ENCODE measurements at places on chromosomes 3 and 15.
A peak's percentile ranks its signal among the peaks of the same experiment; 100 is the strongest.

DNA sequence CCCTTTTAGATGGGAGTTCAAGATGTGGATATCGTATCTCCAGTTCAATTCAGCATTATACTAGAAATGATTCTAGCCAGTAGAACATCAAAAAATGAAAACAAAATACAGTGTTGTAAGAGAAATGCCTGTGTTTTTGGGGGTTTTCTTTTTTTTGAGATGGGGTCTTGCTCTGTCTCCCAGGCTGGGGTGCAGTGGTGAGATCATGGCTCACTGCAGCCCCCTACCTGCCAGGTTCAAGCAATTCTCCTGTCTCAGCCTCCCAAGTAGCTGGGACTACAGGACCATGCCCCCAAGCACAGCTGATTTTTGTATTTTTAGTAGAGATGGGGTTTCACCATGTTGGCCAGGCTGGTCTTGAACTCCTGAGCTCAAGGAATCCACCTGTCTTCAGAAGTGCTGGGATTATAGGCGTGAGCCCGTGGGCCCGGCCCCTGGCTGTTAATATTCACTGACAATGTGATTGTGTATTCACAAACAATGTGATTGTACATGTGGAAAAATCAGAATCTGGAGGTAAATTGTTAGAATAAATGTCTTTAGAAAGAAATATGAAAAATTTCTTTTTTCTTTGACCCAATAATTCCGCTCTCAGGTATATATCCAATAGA lies 59.0 kb downstream of the ARIH1 start:
- no peak for DNase-seq

- DNase-seq, result no peak
These were observed 65.9 kb upstream of the ARHGEF3 start for GRCh38 chr3:56867671-56868070.

DNA sequence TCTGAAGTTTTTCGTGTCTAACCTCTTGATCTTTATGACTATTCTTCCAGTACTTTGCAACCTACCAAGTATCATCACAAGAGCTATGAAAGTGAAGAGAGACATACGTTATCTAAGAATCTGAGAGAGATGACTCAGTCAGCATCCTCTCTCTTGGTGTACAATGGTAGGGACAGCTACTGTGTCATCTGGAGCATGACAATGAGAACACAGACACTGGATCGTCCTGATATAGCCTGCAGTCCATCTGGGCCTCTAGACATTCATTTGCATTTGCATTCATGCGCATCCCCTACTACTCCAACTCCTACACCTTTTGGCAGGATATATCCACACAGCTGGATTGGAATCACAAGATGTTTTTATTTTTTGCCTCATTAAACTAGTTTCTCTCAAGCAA lies 115.2 kb downstream of the PEX5L start:
- no peak for DNase-seq

DNA sequence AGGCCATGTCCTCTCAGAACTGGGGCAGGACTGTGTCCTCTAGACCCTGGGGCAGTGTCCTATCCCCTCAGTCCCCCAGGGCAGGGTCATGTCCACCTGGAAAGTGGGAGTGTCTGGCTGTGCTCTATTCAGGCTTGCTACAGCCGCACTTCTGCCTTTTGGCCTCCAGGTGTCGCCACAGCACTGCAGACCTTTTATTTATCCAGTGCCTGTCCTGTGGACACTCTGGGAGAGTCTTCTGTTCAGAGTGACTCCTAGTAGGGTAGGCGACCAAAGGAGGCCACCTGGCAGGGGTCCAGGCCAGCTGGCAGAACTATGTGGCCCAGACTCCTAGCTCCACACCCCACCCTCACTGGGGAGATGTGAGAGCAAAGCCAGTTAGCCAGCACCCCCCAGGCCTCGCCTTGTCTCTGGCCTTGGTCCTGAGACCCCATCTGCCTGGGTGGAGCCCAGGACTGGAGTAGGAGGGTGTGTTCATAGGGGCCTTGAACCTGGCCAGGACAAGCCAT lies 3.9 kb downstream of the TMIE start:
- DNase-seq, result peak; percentile 78

DNA sequence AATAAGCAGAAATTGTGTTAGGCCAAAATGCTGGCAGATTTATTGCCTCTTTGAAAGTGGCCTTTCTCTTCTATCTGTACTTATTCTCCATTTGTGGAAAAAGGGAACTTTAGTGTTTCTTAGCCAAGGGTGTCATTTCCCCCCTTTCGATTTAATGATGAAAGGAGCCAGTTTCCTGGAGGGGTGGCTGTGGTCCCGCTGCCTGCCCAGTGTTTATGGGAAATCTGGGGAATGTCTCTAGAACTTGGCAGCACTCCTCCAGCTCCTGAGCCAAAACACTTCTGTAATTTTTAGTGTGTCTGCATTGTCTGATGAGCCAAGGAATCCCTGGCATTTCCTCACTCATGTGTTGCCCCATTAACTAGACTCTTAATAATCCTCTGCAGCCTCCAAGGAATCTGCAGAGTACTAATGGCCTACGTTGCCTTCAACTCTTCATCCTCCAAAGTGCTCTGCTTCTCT lies 448.8 kb downstream of the GRM7 start:
- DNase-seq, result no peak

- no peak for DNase-seq
These were observed 20.2 kb upstream of the AHSG start for GRCh38 chr3:186592682-186593081.

GRCh38 chr3:103991461-103992115 lies 1375.1 kb upstream of the ALCAM start:
- DNase-seq, result no peak

DNA sequence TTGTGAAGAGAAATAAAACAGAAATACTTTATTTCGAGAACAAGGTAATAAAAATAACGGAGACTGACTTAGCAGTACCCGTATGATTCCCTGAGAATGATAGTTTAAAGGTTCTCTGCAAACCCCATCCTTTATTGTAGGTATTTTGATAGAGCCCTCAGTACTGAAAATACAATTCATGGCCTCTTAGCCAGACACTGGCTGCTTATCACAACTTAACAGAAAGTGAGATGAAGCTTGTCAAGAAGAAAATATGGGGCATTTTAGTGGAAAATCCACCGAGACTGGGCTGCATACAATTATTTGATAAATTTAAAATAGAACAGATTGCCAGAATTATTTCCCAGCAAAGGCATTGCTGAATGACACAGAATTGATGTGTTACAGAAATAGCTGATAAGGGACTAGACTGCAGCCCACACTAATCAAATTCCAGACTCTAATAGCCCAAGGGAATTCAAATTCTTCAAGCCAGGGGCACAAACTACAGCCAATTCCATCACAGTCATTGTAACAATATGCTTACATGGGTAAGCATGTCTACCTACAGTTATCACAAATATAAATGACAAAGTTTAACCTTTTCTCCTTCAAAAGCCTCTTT lies 521.9 kb downstream of the PLOD2 start:
- DNase-seq, result no peak

DNA sequence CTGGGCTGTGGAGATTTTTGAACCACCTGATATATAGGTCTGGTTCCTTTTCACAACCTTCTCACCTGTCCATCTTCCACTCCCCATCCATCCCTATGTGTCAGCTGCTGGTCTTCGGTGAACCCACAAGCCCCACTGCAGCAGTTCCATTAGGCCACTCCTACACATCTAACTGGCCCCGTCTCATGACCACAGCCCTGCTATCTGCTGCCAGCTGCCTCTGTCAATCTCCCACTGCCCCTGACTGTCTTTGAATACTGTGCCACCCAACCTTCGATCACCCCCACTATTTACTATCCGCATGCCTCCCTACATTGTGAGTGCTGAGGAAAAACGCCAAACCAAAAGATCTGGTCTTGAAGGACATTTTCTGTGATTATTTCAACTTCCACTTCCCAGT lies 795.4 kb downstream of the IGSF11 start:
- no peak for DNase-seq

GRCh38 chr3:52028572-52028971 lies 27.8 kb downstream of the DUSP7 start:
- DNase-seq, result no peak

GRCh38 chr3:147412261-147412916 lies 3.2 kb downstream of the ZIC1 start:
- DNase-seq, result peak; percentile 51

DNA sequence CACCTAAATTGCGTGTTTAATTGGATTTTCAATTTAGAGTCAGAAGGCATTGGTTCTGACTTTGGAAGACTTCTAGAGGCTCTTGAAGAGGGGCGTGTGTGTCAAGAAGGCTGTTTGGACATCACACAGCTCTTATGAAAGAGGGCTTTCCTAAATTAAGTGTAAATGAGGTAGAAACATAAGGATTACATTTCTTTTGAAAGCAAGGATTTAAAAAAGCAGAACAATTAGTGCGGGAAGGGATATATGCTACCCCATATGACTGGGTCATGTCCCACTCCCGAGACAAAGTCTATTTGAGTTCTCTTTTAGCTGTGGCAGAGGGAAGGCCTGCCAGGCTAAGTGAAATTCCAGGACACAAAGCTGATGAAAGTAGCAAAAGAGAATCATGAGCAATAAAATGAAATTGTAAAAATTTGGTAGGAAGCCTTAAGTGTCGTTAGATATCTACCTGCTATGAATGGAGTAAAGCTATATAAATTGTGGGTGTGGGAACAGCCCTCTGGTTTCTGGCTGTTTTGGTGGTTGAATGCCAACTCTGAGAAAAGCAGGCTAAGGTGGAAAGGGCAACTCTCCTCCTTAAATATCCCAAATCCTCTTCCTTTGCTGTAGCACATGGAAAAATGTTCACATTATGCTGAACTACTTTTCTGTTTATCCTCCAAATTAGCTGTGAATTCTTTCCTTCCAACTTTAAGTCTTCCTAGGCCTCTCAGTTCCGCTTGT lies 100.6 kb upstream of the TSC22D2 start:
- no peak for DNase-seq

Data from neuronal stem cell (in vitro differentiated cells).